ENCODE measurements at places on chromosomes 6 and 20. TPM values are rescaled to one million over a fixed set of nuclear protein-coding genes. Genes with fewer than 3 reads are reported as not detected.

DNA sequence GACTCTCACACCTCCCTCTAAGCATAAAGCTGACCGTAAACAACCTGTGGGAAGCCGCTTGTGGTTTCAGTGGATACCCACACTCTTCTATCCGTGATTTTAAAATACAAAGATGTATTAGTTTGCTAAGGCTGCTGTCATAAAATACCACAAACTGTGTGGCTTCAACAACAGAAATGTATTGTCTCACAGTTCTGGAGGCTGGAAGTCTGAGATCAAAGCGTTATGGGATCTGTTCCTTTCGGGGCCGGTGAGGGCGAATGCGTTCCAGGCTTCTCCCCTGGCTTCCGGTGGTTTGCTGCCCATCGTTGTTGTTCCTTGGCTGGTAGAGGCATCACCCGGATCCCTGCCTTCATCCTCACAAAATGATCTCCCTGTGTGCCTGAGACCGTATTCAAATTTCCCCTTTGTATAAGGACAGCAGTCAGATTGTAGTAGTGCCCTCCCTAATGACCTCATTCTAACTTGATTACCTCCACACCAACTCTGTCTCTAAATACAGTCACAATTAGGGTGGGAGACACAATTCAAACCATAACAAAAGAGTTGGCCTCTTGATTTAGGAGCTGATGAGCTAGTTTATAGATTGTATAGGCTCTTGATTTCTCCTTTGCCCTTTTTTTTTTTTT lies 210.6 kb upstream of the SOX4 start:
- no peak for DNase-seq

TRIM39 gene
- 6.3 TPM for polyA plus RNA-seq

- no peak for DNase-seq
These were observed 12.4 kb upstream of the GHRH start for GRCh38 chr20:37273988-37274387.

TFAP2D gene
- polyA plus RNA-seq, result not detected

GRCh38 chr6:104787305-104787704 lies 72.4 kb downstream of the HACE1 start:
- DNase-seq, result no peak

CLPSL1 gene
- polyA plus RNA-seq, result not detected

DNA sequence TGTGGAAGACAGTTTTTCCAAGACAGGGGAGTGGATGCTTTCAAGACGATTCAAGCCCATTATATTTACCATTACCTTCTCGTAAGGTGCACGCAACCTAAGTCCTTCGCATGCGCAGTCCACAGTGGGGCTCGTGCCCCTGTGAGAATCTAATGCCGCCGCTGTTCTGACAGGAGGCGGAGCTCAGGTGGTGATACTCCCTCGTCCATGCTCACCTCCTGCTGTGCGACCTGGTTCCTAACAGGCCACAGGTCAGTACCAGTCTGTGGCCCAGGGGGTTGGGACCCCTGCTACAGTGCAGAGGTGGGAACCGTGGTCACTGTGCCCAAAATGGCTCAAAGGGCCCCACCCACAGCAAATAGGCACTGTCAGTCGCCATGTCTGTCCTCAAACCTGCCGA lies 36.6 kb downstream of the SERPINB1 start:
- no peak for DNase-seq

OR2H2 gene
- not detected for polyA plus RNA-seq

LHFPL5 gene
- not detected for polyA plus RNA-seq

DNA sequence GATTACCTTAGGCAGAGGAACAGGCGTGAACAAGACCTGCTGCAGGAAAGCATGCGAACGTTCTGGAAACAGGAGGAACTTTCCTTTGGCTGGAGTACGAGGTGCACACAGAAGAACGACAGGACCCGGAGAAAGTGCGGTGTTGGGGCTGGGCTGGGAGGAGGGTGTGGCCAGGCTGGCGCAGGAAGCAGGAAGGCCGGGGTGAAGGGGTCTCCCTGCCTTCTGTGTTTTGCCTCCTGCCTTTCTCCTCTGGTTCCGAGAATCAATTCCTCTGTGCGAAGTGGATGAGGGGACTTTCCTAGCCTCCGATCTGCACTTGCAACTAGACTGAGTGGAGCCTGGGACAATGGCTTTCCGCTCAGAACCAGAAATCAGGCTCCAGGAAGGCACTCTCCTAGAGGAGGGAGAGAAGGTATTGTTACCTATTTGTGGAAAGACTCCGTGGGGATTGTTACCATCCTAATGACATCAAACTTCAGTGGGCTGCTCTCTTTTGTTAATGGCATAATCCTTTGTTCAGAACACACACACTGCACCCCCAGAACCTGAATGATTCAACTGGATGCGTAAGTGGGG lies 22.9 kb upstream of the PLEKHG1 start:
- no peak for DNase-seq

GRCh38 chr20:61170496-61171320 lies 81.4 kb upstream of the CDH4 start:
- no peak for DNase-seq

GRCh38 chr6:71187141-71187540 lies 101.5 kb upstream of the OGFRL1 start:
- DNase-seq, result no peak

DNA sequence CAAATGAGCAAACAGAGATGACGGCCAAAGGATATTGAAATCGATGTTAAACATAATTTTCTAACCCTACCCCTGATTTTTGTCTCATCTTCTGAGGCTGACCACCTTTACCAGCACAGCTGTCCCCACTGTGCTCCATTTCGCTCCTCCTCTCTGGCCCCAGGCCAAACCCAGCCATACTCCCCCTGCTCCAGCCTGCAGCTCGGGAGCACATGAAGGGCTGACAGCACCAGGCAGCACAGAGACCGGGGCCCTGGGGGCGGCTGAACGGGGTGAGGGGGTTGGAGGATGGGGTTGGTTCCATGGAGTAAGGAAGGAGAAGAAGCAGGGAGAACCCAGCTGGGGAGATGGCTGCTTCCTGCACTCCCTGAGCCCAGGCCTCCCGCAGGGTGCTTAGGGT lies 3.2 kb upstream of the NCR2 start:
- DNase-seq, result no peak

GRCh38 chr20:34622821-34623451 lies 54.0 kb downstream of the PIGU start:
- DNase-seq, result no peak

DNA sequence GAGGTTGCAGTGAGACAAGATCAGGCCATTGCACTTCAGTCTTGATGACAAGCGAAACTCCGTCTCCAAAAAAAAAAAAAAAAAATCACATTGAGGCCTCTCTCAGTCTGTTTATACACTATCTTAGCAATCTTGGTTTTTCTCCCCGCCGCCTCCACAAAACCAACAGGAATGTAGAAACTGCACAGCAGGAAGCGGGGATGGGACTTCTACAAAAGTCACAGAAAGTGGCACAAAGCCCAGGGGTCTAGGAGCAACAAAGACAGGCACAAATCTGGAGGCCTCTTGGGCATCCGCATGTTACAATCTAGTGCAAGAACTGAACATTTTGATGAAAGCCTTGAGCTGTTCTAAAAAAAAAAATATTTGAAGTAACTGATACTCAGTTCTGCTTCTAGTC lies 48.6 kb downstream of the KDM1B start:
- DNase-seq, result no peak

GRCh38 chr6:157555455-157556143 lies 174.6 kb downstream of the ZDHHC14 start:
- DNase-seq, result no peak

- no peak for DNase-seq
These were observed 167.5 kb downstream of the SOD2 start for GRCh38 chr6:159525445-159526025.

DNA sequence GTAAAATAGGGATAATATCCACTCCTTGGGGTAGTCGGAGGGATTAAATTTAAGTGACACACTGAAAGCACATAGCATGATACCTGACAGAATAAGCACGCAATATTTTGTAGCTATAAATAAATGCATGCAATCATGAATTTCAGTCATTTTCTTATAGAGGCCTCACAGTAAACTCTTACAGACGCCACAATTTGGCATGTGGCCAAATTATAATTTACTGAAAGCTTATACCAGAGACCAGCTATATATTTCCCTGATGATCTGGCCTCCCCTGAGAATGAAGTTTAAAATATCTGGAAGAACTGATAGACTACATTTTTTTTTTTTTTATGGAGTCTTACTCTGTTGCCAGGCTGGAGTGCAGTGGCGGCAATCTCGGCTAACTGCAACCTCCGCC lies 40.9 kb downstream of the QRSL1 start:
- DNase-seq, result no peak

DNA sequence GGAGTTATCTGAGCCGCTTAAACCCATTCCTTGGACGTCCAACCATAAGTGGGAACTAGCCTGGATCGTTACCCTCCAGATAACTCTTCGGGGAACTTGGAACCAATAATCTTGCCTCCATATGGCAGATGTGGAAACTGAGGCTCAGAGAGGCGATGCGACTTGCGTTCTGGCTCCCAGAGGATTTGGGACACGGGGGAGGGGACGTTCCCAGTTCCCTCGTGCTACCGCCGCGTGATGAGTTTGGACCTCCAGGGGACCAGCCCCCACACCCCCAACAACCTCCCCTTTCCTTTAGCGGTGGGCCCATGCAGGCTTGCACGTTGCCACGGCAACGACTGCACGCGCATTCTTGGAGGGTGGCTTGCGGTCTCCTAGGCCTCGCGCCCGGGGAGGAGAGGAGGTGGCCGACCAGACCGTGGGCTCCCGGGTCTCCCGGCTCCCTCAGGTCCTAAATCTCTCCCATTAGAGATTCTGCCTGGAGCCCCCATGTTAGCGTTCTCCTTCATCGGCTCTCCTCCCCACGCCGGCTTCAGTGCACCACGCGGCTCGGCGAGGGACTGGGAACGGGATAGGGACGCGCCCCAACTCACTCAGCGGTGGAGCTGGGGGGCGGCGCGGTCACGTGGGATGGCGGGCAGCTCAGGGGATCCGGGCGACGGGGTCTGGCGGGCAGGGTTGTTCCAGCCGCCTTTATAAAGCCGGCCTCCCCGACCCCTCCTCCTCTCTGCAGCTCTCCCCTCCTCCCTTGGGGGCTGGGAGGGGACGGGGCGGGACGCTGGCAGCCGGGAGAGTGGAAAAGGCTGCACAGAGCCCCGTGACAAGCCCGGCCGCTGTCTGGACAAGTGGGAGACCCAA lies at the start of gene PLTP:
TSS of gene PLTP (minus strand) at position 670 of the 858 bp plus-strand sequence. CDS start 703 bp downstream, outside the sequence.
- no peak for DNase-seq

GRCh38 chr6:111922454-111923297 lies 49.4 kb upstream of the FYN start:
- no peak for DNase-seq

DNA sequence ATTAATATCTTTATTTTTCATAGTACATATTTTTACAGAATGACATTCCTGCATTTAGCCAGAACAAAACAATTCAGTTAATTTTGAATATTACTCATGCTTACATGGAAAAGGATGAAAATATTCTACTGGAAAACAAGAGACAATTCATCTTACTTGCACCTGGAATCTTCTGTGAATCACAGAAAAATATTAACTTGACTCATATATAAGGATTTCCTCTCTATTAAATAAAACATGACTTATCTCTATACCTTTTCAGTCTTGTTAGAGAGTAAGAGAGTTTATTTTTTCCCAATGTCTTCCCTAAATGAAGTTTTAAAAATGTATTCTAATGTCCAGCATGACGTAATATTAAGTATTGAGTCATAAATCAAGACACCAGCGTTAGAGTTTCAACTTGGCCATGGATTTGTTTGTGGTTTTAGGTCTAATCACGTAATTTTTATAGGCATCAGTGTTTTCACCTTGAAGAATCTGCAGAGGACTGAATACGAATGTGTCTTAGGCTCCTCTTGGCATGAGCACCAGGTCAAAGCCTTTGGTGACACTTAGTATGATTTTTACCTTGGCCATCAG lies 445.1 kb upstream of the JAG1 start:
- no peak for DNase-seq

RSPO3 gene
- not detected for polyA plus RNA-seq

GPR6 gene
- polyA plus RNA-seq, result not detected

DNA sequence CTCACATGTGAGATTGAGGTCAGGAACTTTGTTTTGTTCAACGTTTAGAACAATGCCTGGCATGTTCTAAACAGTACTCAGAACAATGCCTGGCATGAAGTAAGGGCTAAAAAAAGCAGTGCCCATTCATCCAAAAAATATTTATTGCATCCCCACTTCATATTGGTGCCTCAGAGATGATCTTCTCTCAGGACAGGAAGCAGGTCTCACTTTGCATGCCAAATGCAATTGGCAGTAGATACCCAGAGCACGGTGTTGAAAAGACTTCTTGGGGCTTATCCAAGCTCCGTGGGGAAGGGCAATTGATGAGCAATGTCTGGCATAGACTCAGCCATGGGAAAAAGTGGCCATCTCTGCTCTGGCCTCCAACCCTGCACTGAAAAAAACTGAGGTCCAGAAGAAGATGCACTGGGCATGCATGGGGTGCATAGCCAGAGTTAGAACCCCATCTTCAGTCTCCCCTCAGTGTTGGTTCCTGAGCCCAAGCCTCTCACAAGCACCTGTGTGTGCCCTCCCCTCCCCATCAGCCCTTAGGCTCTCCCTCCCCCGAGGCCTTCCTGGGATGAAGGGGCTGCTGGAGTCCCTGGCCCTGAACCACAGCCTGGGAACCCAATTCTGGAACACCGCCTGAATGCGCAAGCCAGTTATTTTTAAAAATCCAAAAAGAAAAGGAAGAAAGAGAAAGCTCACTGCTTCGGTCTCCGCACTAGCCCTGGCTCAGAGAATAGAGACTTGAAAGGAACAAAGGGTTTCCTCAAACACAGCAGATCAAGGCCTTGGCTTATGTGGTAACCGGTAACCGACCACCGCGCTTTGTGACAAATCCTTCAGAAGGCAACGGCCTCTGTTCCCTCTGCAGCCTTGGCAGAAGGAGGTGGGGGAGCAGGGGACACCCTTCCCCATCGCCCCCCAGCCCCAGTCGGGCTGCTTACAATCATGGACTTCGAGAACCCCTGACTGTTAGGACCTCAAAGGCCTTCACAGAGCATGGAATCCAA lies 78.5 kb upstream of the SIRPA start:
- no peak for DNase-seq

GRCh38 chr20:16560216-16560615 lies 13.0 kb downstream of the KIF16B start:
- DNase-seq, result no peak

DNA sequence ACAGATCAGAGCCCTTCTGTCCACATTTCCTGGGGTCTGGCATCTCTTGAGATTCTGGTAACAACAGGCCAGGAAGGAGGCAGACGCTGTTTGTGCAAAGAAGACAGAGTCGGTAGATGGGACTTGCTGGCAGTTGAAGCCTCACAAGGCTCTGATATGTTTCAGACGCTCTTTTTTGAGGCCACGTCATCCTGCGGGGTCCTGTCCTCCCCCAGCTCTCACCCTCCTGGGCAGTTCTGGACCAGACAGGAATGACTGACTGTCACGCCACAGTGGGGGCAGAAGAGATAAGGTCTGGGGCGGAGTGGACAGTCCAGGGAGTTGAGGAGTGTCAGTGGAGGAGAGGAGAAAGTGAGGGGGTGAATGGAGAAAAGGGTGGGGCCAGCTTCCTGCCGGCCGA lies 87.1 kb upstream of the SULF2 start:
- no peak for DNase-seq

DNA sequence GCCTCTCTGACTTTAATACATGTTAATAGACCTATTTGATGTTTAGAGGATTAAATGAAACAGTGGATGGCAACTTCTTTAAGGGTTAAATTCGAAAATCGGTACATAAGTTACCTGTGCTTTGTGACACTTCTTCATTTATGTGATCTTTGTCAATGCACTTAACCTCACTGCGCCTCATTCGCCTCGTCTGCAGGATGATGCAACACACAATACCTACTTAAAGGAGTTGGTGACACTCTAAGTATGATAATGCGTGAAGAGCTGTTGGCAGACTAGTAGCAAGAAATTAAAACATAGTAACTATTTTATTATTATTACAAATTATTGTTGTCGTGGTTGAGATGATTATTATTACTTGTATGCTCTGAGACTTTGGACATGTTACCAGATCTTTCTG lies 92.8 kb downstream of the TSHZ2 start:
- DNase-seq, result no peak

- no peak for DNase-seq
These were observed 45.7 kb upstream of the TSHZ2 start for GRCh38 chr20:52926505-52926904.
